ENCODE measurements at places on chromosomes 2 and 18.

GRCh38 chr2:196925051-196925767 lies 1.3 kb downstream of the PGAP1 start:
- H3K27me3 ChIP-seq = no peaks in the 10 kb centered on the region
- H3K36me3 ChIP-seq = no peaks in the 10 kb centered on the region
- peak overlapping the region; percentile 87 for H3K27ac ChIP-seq
- no peak for DNase-seq
- no peaks in the 10 kb centered on the region for H3K4me1 ChIP-seq
- peak overlapping the region; percentile 72 for H3K4me3 ChIP-seq

DNA sequence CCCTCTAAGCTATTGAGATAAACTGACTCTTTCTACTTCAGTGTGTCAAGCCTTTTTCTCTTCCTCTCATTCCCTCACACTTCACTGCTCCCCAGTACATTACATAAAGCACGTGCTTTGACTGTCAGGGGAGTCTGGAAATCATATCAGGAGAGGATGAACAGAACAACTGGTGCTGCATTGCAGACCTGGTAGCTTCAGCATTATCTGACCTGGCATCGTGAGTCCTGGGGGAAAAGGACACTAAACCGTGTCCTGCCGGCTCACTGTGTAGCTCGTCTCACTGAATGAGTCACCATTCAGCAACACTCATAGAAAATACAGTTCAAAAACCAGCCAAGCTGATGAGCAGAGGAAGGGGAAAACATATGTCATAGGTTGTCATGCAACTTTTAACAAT lies 108.5 kb upstream of the UNC80 start:
- H3K4me3 ChIP-seq = no peak overlapping the region
- no peaks in the 10 kb centered on the region for H3K4me1 ChIP-seq
- no peaks in the 10 kb centered on the region for H3K27me3 ChIP-seq
- no peak for DNase-seq

DNA sequence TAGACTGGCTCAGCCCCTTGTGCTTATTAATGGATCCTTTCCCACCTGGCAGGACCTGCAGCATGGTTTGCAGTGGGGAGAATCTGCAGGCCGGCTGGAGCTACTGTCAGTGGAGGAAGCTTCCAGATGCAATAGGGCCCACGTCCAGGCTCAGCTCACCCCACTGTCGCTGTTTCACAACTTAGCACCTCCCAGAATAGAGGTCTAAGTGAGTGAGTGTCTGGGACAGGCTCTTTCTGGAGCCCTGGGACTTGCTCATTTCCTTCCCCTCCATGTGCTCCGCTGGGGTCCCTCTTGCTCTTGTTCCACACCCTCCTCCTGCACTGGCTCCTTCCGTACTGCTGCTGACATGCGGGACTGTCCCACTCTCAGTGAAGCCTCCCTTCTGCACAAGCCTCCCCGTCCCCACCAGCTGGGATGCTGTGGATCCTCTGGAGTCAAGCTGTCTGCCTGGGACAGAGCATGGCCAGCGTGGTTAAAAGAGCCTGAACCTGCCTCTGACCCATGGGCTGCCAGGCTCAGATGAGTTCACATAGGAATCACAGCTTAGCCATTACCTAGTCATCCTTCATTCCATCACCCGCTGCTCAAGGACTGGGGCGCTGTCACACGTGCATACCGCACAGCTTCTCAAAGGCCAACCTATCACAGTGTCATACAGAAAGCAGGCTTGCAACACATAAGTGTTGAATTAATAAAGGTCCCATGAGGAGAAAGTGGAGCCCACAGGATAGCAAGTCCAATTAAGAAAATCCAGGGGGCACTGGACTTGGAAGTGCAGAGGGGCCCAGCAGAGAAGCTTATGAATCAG lies 135.9 kb downstream of the ACKR3 start:
- H3K36me3 ChIP-seq = no peaks in the 10 kb centered on the region
- no peak overlapping the region for H3K27ac ChIP-seq
- no peak overlapping the region for H3K4me3 ChIP-seq
- DNase-seq = no peak
- H3K4me1 ChIP-seq = no peaks in the 10 kb centered on the region

DNA sequence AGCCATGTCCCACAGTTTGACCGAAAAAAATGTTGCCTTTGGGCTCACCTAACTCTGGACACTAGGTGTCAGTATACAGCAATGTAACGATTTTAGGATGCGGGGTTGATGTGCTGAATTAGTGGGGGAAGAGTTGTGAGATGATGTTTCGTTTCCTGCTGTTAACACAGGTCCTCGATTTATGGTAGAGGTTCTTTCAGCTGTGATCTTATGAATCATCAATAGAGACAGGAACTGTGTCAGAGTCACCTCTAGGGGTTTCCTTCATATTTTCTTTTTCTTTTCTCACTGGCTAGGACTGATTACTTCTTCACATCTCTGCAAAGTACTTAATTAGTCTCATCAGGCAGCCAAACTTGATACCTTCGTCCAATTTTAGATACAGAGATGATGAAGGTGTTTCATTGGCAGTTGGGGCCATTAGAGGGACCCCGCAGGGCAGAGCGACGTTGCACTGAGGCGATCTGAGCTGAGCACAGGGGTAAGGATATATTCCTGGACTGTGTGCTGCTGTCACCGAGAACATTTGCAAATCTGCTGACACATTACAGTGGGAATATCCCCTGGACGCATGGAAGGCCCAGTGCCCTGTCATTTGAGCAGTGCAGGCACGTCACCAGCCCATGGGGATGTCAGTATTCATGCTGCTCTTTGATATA lies 10.2 kb upstream of the MMADHC start:
- H3K27ac ChIP-seq = no peak overlapping the region
- H3K4me3 ChIP-seq = no peak overlapping the region
- DNase-seq = peak; percentile 51
- H3K27me3 ChIP-seq = no peaks in the 10 kb centered on the region

DNA sequence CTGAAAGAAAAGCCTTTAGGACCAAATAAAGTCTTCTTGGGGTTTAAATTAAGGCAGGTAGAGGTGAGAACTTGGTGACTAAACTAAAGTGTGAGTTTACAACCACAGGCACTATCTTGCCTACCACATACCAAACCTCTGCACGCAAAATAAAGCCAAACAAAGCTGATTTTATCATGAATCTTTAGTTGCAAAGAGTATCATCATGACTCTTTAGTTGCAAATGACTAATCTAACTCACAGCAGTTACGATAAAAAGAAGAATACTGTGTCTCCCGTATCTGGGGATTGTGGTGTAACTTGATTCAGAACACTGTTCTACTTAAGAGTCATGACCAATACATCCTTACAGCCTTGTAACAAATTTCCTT lies 11.2 kb downstream of the CFAP210 start:
- no peaks in the 10 kb centered on the region for H3K4me1 ChIP-seq
- no peaks in the 10 kb centered on the region for H3K36me3 ChIP-seq
- H3K4me3 ChIP-seq = no peak overlapping the region
- H3K27ac ChIP-seq = no peak overlapping the region
- no peaks in the 10 kb centered on the region for H3K27me3 ChIP-seq
- no peak for DNase-seq

GRCh38 chr2:85398426-85399182 lies 11.6 kb downstream of the CAPG start:
- peaks cover 21% of the 10 kb centered on the region for H3K4me1 ChIP-seq
- no peak overlapping the region for H3K4me3 ChIP-seq
- no peaks in the 10 kb centered on the region for H3K27me3 ChIP-seq
- peak overlapping the region; percentile 83 for H3K27ac ChIP-seq
- no peak for DNase-seq

DNA sequence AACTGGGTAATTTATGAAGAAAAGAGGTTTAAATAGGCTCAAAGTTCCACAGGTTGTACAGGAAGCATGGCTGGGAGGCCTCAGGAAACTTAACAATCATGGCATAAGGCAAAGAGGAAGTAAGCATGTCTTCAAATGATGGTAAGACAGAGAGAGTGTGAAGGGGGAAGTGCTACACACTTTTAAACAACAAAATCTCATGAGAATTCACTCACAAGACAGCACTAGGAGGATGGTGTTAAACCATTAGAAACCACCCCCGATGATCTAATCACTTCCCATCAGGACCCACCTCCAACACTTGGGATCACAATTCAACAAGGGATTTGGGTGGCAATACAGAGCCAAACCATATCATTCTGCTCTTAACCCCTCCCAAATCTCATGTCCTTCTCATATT lies 34.9 kb downstream of the CFAP210 start:
- DNase-seq = no peak
- no peaks in the 10 kb centered on the region for H3K27me3 ChIP-seq
- H3K36me3 ChIP-seq = no peaks in the 10 kb centered on the region
- H3K4me1 ChIP-seq = no peaks in the 10 kb centered on the region
